Upper lobe of right lung (tissue), 1 donor: ENCODE measurements at places on chromosomes 7 and 10. TPM values are rescaled to one million over a fixed set of nuclear protein-coding genes. Genes with fewer than 3 reads are reported as not detected.

GRCh38 chr7:106692450-106693051, 31.6 kb upstream of the CCDC71L start:
- no peak for DNase-seq

GRCh38 chr7:151918510-151918843, 37.8 kb upstream of the GALNTL5 start:
- no peak for DNase-seq

The TMEM213 gene
- total RNA-seq: 9.6 TPM

DNA sequence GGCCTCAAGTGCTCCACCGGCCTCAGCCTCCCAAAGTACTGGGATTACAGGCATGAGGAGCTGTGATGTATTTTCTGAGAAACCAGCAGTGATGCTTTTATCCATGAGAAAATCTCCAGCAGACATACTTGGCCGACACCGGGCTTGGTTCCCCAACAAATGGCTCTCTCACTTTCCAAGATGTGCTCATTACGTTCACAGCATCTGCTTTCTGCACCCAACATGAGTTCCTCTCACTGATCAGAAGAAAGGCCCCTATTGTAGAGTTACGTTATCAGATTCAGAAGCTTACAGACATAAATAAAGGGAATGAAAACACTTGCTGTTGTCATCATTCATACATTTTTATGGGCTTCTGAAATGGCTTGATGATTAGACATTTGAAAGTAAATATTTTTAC, 95.0 kb downstream of the CALD1 start:
- DNase-seq: no peak

- DNase-seq: no peak
These were observed 128.1 kb downstream of the ZNF438 start for GRCh38 chr10:30903397-30904138.

The BMPER gene
- 10.0 TPM for total RNA-seq

GRCh38 chr7:35232994-35233393, 20.9 kb downstream of the TBX20 start:
- no peak for DNase-seq

- DNase-seq: no peak
These were observed 9.3 kb upstream of the PNPLA8 start for GRCh38 chr7:108535257-108535656.

DNA sequence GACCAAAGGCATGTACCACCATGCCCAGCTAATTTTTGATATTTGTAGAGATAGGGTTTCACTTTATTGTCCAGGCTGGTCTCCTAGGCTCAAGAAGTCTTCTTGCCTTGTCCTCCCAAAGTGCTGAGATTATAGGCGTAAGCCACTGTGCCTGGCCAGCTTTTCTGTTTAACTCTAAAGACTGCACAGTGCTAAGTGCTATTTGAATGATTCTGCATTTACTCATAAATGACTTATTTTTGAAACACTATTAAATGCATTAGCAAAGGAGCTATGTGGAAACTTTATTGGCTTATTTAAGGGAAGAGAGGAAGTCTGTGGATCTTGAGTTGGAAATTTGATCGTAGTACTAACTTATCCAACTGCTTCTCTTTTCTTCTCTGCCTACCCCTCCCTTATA, 89.1 kb downstream of the NT5C2 start:
- DNase-seq: no peak

DNA sequence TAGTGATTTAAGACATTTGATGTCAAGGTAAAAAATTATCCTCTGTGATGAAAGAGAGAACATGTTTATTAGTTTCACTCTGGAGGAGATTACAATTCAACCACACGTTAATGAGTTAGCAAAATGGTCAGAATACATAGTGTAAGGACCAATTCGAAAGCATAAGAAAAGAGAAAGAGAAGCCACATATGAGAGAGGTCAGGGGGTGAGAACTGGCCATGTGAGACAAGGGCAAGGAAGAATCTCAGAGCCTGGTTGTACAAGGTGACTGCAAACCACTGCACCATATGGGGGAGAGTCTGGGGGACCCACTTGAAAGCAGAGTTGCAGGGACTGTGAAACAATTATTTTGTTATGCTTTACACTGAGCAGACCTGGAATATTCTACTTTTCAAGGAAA, 27.7 kb upstream of the BET1 start:
- DNase-seq: no peak

- no peak for DNase-seq
These were observed 28.0 kb upstream of the KPNA7 start for GRCh38 chr7:99235925-99236324.

DNA sequence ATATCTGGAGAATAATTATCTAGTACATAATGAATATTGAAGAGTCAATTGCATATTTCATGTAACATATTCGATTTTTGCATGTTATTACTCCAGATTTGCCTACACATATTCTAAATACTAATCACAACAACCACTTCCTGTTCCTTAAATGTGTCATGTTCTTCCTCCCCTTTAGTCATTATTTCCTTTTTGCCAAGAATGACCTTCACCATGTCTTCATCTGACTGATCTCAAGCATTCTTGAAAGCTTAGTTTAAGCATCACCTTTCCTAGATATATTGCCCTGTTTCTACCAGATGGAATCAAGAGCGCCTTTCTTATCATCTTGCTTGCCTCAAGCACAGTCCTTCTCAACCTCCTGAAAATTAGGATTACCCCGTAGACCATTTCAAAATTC, 23.5 kb upstream of the MEOX2 start:
- no peak for DNase-seq

The CDNF gene
- 0.61 TPM for total RNA-seq

GRCh38 chr10:13118784-13119410, 18.9 kb downstream of the OPTN start:
- DNase-seq: no peak

- no peak for DNase-seq
These were observed 818.6 kb downstream of the GRID1 start for GRCh38 chr10:85548034-85548433.

The WDR11 gene
- total RNA-seq: 46.0 TPM

The NPFFR1 gene
- total RNA-seq: 1.1 TPM

DNA sequence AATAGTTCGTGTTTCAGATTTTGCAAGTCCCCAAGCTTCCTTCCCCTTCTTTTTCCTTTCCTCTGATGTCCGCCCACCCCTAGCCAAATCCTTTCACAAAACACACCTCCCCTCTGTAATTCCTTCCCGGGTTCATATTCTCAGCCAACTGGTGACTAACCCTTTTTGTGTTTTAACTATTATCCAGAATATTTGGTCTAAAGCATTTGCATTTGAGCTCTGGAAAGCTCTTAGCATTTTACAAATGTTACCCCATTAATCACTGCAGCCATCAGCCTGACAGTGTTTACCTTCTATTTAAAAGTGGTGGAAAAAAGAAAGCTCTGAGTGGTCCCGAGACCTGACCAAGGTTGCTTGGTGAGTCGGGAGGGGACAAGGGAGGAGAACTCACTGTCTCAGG, 139.0 kb downstream of the CREB5 start:
- DNase-seq: no peak

The ASIC3 gene
- 2.6 TPM for total RNA-seq

The DLG5 gene
- 19.3 TPM for total RNA-seq

The CPA2 gene
- not detected for total RNA-seq

- no peak for DNase-seq
These were observed 1.8 kb downstream of the VCL start for GRCh38 chr10:73999703-74000102.

DNA sequence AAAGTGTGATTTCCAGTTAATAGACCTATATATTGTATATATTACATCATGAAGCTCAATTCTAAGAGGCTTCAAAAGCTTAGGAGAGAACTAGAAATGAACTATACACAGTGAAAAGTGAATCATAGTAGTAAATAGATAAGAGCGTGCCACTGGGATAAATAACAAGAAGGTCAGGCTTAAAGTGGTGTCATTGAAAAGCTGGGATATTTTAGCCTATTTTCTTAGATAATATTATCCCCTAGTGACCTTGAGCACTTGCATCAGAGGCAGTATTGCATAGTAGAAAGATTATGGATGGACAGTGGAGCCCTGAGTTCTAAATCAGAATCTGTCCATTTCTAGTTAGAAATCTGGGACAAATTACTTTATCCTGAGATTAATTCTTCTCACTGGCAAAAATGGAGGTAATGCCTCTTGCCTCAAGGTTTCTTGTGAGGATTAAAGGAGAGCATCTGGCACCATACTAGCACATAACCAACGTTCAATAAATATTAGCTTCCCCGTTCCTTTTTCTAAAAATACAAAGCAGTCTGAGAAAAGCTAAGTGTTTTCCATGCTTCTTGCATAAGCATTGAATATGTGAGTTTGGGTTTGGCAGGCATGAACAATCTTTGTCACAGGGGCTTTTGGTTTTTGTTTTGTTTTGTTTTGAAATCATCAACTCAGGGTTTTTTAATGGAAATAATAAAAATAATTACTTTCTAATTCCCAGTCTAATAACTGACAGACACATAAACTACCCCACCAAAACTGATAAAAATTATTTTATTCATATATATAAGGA, 27.3 kb upstream of the MACC1 start:
- DNase-seq: no peak

- DNase-seq: no peak
These were observed 97.6 kb downstream of the SUGCT start for GRCh38 chr7:40232242-40232893.

GRCh38 chr10:132820056-132820455, 34.1 kb upstream of the NKX6-2 start:
- no peak for DNase-seq

GRCh38 chr10:92240289-92241157, 50.4 kb downstream of the CPEB3 start:
- no peak for DNase-seq

GRCh38 chr7:71135116-71135515, 3.2 kb downstream of the GALNT17 start:
- DNase-seq: no peak

GRCh38 chr7:5595545-5596045, 172.0 kb upstream of the TNRC18 start:
- DNase-seq: no peak

The PRKCQ gene
- total RNA-seq: 9.8 TPM

DNA sequence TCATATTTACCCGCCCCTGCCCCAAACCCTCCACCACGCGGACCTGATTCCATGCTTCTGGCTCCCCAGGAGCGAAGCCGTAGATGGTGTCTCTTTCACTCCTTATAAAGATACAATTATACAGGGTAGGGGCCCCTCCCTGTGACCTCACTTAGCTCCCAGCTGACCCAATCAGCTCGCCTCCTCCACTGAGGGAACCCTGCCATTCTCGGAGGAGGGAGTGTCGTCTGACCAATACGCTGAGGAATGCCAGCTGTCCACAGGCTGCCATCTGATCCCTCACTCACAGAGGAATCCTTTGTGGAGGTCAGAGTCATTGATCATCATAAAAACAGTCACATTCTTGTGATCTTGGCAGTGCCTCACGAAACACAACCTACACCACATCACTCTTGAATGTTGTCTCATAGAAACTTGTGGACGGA, 67.5 kb upstream of the INSIG1 start:
- no peak for DNase-seq

- no peak for DNase-seq
These were observed 15.1 kb upstream of the CUBN start for GRCh38 chr10:17144757-17145156.

GRCh38 chr7:37505750-37506353, 57.2 kb upstream of the ELMO1 start:
- DNase-seq: no peak

GRCh38 chr7:150755473-150756099, 18.4 kb downstream of the GIMAP5 start:
- no peak for DNase-seq

DNA sequence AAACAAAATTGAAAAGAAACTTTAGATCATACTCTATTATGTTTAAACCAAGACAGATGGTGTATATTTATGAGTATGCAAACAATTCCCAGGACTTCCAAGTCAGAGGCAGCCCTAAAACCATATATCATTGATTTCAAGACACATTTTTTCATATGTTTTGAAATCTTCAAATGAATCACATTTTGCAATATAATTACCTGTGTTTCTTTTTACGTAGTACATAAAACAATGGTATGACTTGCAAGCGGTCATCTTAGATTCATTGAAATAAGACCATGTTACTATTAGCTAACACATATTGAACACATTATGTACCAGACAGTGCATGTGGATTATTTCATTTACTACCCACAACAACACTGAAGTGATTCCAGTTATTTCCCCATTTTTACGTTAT, 14.9 kb downstream of the SMURF1 start:
- no peak for DNase-seq

DNA sequence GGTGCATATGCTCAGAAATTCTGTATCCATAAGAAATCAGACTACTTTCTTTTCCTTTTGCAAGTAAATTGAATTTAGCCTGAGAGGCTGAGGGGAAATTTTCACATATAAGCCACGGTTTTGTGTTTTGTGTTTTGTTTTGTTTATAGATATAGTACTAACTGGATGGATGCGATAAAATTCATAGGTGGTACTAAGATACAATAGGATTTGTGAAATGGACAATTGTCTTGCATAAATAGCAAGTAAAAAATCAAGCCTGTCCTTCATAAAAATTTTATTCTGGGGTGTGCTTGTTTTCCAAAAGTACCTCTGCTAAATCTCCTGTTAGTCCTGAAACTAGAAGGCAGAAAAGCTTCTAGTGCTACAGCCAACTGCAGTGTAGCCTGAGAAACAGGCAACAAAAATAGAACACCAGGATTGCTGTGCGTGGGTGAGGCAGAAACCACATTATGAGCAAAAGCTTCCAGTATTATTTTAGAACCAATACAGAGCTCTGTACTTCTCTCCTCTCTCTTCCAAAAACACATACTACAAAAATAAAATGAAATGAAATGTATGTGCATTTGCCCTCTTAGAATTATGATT, 634 bp upstream of the HDAC9 start:
- DNase-seq: no peak

The DIP2C gene
- 17.3 TPM for total RNA-seq

The SPDYE6 gene
- total RNA-seq: not detected

The PUS7 gene
- 10.9 TPM for total RNA-seq
